ENCODE measurements at places on chromosomes 11 and 22. TPM values are rescaled to one million over a fixed set of nuclear protein-coding genes. Genes with fewer than 3 reads are reported as not detected.

- no peak for DNase-seq
Observed at GRCh38 chr22:36571991-36572390, 43.0 kb upstream of the EIF3D start.

- no peak for DNase-seq
Observed at GRCh38 chr11:116646191-116646590, 126.6 kb downstream of the BUD13 start.

GRCh38 chr11:5937868-5938602 lies 4.0 kb upstream of the OR56A3 start:
- no peak for DNase-seq

The NCF4 gene
- total RNA-seq: 2.7 TPM

DNA sequence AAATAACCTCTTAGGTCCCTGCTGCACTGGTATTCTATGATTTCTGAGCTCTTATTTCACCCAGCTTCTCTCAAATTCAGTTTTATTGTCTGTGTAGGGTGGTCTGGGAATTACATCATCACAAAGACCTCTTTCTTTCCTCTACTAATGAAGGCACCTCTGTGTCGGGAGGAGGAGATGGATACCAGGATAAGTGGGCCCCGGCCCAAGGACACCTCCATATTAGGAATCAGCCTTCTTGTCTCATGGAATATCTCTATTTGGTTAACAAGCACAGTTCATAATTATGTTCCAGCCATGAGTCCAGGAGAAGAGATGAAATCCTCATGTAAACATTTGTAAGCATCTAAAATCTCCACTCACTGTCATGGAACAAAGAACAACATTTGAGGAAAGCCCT lies 9.4 kb downstream of the PARVA start:
- DNase-seq: no peak

- DNase-seq: no peak
Observed at GRCh38 chr11:22699388-22699787, 33.0 kb downstream of the GAS2 start.

GRCh38 chr11:83097429-83098075 lies 25.9 kb upstream of the RAB30 start:
- DNase-seq: no peak

The ZFPL1 gene
- total RNA-seq: 18.4 TPM

The CARNS1 gene
- 0.28 TPM for total RNA-seq

The WT1 gene
- total RNA-seq: not detected

DNA sequence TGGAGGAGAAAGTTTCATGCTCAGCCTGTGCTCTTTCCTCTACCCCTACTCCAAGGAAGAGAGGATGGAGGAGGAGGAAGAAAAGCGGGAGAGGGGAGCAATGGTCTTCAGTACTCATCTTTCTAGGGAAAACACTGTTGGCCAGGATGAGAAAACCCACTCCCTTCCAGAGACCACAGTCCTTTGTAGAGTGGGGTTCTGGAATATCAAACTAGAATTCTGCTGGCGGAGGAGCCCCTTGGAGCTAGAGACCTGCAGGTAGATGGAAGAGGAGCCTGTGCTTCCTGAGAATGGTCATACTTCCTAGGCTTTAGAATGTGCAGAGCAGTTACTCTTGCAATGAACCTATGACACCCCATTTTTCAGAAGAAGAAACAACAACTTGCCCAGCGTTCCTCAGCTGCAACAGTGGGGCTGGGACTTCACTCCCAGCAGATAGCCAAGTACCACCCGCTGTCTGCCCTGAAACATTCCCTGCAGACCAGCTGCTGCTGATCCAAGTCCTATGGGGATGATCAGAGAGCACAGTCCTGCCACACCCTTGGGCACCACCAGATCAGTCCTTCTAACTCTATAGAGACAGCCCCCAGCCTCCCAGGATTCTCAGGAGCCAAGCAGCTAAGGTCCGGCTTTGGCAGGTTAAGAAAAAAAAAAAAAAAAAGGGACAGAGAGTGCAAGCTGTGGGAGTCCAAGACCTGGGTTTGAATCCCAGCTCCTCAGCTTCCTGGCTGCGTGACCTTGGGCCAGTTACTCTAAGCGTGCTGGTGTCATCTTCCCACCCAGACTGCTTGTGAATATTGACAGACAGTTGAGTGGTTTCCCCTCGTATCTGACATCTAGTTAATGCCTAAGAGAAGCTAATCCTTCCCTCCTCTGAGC lies 664 bp downstream of the PTGDR2 start:
- no peak for DNase-seq

- no peak for DNase-seq
Observed at GRCh38 chr22:45504373-45505341, 2.0 kb downstream of the FBLN1 start.

The SHANK2 gene
- 33.8 TPM for total RNA-seq

DNA sequence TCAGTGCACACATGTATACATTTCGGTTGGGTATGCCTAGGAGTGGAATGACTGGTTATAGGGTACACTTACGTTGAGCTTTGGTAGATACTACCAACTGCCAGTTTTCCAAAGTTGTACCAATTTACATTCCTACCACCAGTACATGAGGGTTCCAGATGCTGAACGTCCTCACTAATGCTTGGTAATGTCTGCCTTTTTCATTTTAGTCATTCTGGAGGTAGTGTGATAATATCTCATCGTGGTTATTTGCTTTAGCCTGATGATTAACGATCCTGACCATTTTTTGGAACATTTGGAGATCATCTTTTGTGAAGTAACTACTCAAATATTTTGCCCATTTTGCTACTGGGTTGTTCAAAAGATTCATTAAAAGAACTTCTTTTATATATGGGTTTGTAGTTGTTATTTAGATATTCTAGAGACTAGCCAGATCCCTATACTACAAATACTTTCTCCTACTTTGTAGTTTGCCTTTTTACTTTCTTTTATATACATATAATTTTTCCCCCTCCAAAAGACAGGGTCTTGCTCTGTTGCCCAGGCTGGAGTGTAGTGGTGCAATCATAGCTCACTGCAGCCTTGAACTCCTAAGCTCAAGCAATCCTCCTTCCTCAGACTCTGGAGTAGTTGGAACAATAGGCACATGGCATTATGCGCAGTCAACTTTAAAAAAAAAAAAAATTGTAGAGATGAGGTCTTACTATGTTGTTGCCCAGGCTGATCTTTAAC lies 62.1 kb downstream of the RBFOX2 start:
- no peak for DNase-seq

The SLC39A13 gene
- 15.8 TPM for total RNA-seq

DNA sequence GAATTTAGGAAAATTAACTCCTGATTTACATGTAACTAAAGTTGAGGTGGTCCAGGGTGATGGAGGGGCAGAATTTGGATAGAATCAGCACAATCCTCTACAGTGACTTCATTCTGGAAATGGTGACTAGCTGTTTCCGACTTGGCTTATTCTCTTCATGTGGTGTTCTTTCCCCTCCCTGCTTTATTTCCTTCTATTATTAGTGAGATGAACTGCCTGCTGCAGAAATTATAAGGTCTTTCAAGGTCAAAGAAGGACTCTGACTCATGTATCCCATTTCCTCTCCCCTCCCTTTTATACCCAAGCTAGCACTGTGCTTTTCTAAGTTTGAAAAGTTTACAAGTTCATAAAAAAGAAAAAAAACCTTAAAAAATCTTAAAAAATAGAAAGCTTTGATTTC lies 12.2 kb upstream of the MRPL17 start:
- no peak for DNase-seq

GRCh38 chr22:46547179-46547882 lies 9.9 kb upstream of the CELSR1 start:
- no peak for DNase-seq

- no peak for DNase-seq
Observed at GRCh38 chr11:108218912-108219783, 3.3 kb downstream of the NPAT start.

DNA sequence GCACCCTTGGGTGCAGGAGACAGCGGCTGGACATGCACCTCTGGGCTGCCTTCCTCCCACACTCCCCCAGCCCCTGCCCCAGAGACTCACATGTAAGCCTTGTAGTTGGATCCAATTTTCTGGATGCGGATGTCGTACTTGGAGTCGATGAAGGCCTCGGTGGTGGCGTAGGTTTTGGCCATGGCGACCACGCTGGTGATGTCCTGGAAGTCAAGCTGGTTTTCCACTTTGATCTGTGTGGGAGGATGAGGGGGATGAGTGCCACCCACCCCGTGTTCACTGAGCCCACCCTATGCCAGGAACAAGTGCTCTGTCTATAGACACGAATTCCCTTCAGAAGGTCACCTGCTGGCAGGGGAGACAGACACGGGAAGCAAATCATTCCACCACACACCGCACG lies 66.9 kb downstream of the FBXO7 start:
- no peak for DNase-seq

The EIF3F gene
- total RNA-seq: 90.1 TPM

The TEX12 gene
- not detected for total RNA-seq

The SMTNL1 gene
- not detected for total RNA-seq

The MLC1 gene
- total RNA-seq: not detected

DNA sequence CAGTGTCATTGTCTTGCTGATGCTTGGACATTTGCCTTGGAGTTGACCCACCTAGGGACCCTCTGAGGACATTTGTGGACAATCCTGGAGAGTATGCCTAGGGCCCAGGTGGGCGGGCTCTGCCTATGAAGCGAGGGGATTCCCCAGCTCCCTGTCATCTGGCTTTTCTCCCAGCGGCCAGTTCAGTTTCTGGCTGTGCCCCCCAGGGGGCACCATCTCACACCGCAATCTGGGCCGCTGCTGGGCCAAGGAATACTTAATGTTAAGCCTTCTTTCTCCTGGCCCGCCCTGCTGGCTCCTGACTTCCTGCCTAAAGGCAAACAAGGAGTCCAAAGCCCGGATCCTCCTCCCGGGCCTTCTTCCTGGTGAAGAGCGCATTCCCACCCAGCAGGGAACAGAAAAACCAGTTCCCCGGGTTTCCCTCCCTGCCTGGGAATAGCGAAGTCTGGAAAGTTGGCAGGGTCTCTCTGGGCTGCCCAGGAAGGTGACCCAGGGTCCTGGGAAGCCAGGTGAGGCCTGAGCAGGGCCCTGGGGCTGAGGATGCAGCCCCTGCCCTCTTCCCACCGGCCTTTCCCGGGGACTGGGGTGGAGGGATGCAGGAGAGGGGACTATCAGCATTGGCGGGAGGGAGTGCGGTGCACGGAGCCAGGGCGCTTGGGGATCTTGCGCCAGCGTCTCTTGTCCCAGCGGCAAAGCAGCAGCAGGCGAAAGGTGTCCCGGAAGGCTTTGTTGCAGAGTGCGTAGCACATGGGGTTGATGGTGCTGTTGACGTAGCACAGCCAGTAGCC lies 11.9 kb downstream of the CHRM1 start:
- peak; percentile 53 for DNase-seq

DNA sequence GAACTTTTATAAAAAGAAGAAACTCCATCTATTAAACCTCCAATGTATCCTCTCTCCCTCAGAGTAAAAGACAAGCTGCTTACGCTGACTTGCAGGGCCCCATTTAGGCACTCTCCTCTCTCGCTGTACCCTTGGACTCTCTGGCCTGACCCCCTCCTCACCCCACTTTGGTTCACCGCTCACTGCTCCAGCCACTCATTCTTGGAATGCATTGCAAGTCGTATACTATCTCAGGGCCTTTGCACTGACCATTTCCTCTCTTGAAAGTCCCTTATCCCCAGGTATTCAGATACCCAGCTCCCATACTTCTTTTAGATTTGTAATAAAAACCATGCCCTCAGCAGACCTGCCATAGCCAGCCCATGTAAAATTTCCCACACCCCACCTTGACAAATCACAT lies 139.6 kb downstream of the DBX1 start:
- no peak for DNase-seq

DNA sequence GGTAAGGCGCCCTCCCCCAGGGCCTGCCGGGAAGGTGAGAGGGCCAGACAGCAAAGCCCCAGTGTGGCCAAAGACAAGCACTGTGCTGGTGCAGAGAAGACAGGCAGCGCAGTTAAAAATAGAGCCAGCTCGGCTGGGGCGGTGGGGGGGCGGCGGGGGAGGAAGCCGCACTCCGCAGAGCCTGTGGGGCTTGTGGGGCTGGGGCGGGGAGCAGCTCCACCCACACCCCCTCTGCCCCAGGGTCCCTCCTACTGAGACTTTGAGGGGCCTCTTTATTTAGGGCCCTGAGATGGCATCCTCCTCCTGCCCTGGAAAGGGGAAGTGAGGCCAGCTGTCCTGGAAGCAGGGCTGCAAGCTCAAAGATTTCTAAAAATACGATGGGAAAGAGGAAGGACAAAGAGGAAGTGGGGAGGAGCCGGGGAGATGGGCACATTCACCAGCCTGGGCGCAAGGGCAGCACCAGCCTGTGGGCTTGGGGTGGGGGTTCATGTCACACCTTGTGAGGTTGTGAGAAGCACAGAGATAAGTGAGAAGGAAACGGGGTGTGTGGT lies 2.6 kb downstream of the CYTH4 start:
- DNase-seq: no peak

The RAG1 gene
- 1.2 TPM for total RNA-seq

The SLC35E4 gene
- 0.33 TPM for total RNA-seq

GRCh38 chr22:36510966-36511881 lies 4.4 kb upstream of the FOXRED2 start:
- no peak for DNase-seq

DNA sequence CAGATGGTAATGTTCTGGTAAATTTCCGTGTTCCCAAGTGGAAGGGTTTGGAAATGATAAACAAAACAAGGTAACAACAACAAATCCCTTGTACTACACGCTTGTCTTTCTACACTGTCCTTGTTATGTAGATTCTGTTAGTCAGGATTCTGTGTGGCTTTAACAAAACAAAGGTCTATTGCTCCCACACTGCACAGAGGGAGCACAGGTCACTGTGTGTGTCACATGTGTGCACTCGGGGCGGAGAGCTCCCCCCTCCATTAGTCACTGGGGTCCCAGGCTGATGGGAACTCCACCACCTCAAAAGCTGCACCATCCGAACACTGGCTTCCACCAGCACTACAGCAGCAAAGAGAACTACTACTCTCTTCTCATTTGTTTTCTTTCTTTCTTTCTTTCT lies 227.9 kb downstream of the NTM start:
- no peak for DNase-seq

The SNX15 gene
- total RNA-seq: 8.8 TPM

GRCh38 chr11:126268708-126269579 lies at the start of the genes FOXRED1 and SRPRA:
Gene FOXRED1 (plus strand): TSS chr11:126269154. CDS start chr11:126269207, 53 bp downstream.
Gene SRPRA (minus strand): TSS chr11:126268895. CDS start chr11:126268804, 91 bp downstream.
- peak; percentile 100 for DNase-seq

DNA sequence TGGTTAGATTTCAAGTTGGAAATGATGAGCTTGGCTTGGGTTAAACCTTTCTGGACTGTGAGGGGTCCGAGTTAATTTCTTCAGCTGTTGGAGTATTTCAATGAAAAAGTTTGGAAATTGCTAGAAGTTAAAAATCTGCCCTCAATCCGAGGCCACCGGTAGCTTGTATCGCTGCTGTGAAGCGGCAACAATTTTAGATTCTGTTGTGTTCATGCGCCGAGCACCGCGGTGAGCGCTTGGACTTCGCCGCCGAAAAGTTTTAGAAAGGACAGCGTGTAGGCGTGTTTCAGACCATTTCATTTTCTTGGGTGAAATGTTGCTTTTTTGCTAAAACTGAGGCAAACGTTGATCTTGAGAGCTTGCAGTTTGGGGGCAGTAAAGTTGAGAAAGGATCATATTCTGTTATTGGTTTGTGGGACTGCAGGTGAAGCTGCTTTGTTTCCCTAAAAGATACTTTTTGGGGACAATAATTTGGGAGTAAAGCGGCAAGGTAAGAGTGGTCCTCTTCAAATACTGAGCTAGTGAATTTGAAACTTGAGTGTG lies 928 bp downstream of the FBXO7 start:
- peak; percentile 62 for DNase-seq
